Smooth muscle cell of the pulmonary artery (primary cell): ENCODE measurements at places on chromosomes 5 and 9. TPM values are rescaled to one million over a fixed set of nuclear protein-coding genes. Genes with fewer than 3 reads are reported as not detected.

FBP2 gene
- total RNA-seq = not detected in 2 replicates

ZNF618 gene
- 10.4 and 13.2 TPM in 2 replicates for total RNA-seq

ITGA2 gene
- 83.3 and 167 TPM in 2 replicates for total RNA-seq

NRARP gene
- total RNA-seq = 0.13 and 0.20 TPM in 2 replicates

PCDHGA9 gene
- total RNA-seq = 5.2 and 5.5 TPM in 2 replicates

DPM2 gene
- total RNA-seq = 11.1 and 12.9 TPM in 2 replicates
